GM23248 (cell line): ENCODE measurements at places on chromosomes 13 and 19.

DNA sequence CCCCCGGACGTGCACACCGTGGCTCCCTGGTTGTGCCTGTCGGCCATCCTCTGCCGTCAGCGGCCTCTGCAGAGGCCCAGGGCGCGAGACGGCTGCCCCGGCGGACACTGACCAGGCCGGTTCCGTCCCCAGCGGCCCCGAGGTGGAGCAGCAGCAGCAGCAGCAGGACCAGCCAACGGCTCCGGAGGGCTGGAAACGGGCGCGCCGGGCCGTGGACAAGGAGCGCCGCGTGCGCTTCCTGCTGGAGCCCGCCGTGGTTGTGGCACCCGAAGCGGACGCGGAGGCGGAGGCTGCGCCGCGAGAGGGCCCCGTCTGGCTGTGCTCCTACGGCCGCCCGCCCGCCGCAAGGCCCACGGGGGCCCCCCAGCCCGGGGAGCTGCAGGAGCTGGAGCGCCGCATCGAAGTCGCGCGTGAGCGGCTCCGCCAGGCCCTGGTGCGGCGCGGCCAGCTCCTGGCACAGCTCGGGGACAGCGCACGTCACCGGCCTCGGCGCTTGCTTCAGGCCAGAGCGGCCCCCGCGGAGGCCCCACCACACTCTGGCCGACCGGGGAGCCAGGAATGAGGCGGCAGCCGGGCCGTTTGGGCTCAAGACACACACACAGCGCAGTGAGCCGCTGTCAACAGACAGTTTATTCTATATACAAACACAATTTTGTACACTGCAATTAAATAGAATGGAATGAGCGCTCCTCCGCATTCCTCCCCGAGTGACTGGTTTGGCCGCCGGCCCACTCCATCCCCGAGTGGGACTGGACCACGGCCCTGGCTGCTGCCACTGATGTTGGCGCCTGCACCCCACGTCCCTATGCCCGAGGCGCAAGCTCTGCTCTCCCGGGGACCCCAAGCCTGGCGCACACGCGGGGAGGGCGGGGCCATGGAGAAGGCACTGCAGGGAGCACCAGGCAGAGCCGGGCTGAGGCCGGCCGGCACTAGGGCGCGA lies 9.1 kb downstream of the GRIN3B start:
- DNase-seq = peak; percentile 30

DNA sequence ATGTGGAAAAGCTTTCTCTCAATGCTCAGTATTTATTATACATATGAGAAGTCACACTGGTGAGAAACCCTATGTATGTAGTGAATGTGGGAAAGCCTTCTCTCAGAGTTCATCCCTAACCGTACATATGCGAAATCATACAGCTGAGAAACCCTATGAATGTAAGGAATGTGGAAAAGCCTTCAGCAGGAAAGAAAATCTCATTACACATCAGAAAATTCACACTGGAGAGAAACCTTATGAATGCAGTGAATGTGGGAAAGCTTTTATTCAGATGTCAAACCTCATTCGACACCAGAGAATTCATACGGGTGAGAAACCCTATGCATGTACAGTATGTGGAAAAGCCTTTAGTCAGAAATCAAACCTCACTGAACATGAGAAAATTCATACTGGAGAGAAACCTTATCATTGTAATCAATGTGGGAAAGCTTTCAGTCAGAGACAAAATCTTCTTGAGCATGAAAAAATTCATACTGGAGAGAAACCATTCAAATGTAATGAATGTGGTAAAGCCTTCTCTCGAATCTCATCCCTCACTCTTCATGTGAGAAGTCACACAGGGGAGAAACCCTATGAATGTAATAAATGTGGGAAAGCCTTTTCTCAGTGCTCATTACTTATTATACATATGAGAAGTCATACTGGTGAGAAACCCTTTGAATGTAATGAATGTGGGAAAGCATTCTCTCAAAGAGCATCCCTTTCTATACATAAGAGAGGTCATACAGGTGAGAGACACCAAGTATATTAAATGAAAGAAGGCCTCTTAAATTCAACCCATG lies 34.4 kb downstream of the ZNF568 start:
- peak; percentile 17 for DNase-seq

DNA sequence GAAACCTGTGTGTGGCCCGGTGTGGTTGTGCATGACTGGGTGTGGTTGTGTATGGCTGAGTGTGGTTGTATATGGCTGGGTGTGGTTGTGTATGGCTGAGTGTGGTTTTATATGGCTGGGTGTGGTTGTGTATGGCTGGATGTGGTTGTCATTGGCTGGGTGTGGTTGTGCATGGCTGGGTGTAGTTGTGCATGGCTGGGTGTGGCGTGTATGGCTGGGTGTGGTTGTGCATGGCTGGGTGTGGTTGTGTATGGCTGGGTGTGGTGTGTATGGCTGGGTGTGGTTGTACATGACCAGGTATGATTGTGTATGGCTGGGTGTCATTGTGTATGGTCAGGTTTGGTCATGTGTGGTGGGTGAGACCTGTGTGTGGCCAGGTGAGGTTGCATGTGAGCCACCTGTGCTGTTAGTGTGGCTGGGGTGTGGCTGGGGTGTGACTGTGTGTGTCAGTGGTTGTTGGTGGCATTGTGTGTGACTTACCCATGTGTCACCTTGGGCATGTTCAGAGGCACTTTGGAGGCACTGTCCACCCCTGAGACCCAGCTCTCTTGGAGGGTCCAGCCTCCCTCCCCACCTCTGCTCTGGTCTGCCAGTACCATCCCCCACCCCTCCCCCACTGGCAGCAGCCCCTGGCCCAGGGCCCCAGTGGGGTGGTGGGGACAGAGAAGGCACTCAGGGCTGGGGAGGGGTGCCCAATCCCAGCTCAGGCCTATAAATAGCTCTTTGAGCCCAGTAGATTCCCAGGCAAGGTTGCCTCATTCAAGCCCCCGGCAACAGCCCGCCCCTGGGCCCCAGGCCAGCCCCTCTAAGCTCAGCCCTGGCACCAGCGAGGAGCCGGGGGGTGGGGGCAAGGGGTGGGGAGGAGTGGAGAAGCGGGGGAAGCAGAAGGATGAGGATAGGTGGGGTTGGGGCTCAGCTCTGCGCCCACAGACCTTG lies 3.9 kb upstream of the NCAN start:
- no peak for DNase-seq

GRCh38 chr19:16420781-16421386 lies 50.9 kb downstream of the EPS15L1 start:
- no peak for DNase-seq

- DNase-seq = no peak
Measured at GRCh38 chr19:29524912-29525831, 622 bp upstream of the VSTM2B start.

- no peak for DNase-seq
Measured at GRCh38 chr13:23473221-23473620, 39.7 kb upstream of the SACS start.

DNA sequence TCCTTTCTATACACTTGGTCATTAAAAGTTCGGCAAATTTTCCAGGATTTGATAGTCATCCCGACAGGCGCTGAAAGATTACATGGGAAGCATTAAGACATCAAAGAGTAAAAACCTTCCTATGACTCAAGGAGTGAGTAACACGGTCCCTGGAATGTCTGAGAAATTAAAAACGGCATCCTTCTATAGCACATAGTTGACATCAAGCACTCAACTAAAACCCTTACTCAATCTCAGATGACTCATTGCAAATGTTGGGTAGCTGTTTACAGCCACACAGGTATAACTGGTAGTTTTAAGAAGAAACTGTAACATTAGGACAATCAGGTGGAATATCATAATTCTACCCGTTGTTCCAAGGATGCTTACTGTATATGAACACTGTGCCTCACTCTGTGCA lies 6.4 kb upstream of the LGALS13 start:
- no peak for DNase-seq

GRCh38 chr19:30549151-30549550 lies 177.0 kb downstream of the ZNF536 start:
- DNase-seq = no peak

DNA sequence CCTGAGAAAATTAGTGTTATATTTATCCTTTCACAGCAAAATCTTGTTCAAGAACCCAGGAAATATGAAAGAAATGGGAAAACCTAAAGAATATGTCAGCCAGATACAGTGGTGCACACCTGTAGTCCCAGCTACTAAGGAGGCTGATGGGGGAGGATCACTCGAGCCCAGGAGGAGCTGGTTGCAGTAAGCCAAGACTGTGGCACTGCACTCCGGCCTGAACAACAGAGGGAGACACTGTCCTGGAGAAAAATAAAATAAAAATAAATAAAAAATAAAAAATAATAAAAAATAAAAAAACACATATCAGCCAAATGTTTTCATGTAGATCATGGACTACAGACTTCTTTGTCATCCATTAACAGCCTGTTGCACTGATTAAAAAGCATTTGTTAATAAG lies 244.8 kb upstream of the KLHL1 start:
- no peak for DNase-seq

GRCh38 chr13:33722216-33722915 lies 95.6 kb upstream of the RFC3 start:
- DNase-seq = peak; percentile 41

- DNase-seq = no peak
Measured at GRCh38 chr19:6038634-6039405, 60.9 kb upstream of the RANBP3 start.
